Stimulated activated CD4-positive, alpha-beta T cell treated with anti-CD3 and anti-CD28 coated beads, Interleukin-4, amount 100 ng/mL, for 4 hours (primary cell): ENCODE measurements at places on chromosomes 5 and 9.

- no peak for DNase-seq
Observed at GRCh38 chr5:113950186-113950585, 411.7 kb upstream of the KCNN2 start.

GRCh38 chr5:169173372-169173771 is 127.6 kb downstream of the SLIT3 start:
- no peak for DNase-seq

DNA sequence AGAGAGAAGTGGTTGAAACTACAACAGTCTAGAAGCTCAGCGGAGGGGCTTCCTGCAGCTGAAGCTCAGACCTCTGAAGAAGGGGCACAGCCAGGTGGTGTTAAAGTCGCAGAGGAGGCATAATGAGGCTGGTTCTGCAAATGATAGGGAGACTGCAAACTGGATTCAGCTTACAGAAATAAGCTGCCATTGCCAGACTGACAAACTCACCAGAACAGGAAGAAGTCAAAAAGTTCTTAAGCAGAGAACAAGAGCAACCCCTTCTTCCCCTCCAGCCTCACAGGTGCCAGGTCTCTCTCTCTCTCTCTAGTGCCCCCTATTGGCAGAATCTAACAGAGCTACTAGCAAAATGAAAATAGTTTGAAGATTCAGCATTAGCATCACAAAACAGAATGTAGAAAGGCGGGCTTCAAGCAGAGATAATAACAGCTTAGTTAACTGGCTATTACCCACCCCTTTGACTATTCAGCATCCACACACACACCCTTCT is 76.7 kb downstream of the GRAMD2B start:
- DNase-seq: no peak

DNA sequence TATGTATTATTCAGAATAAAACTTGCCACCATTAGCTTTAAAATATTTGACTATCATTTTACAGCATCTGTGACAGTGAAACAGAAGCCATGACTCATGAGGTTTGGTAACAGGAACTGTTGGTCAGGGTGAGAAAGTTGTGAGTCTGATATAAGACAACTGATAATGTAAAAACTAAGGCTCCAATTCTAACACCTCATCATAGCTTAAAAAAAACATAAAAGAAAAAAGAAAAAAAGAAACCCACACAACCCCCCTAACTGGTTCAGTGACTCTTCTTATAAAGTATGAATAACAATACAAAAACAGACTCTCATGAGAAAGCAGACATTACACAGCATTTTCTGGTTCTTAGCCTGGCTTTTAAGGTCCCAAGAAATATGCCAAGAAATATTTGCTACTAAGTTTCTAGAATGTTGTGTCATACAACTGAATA is 85.8 kb downstream of the MRPS27 start:
- no peak for DNase-seq

DNA sequence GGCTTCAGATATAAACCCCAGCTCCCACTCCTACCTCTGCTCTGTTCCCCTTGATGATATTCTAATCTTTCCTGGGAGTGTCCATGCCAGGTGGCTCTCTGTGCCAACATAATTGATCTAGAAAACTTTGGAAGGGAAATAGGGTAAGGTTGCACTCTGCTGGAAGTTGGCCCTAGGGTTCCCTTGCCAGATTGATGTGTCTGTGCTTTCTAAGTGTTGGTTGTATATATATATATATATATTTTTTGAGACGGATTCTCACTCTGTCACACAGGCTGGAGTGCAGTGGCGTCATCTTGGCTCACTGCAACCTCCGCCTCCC is 23.6 kb downstream of the ACTL7B start:
- no peak for DNase-seq

DNA sequence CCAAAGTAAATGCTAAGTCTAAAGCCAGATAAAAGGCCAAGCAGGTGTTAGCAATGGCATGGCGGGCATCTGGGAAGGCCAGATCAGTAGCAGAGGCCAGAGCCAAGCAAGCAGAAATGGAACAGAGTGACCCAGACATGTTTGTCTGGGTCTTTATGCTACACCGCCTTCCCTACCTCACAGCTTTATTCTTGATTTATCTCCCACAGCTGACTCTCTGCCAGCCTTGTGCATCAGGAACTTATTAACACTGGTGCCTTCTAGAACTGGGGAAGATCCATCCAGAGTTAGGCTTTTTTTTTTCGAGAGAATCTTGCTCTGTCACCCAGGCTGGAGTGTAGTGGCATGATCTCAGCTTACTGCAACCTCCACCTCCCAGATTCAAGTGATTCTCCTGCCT is 112.5 kb upstream of the SLC44A1 start:
- DNase-seq: no peak

- DNase-seq: no peak
Observed at GRCh38 chr5:159244163-159244562, 18.9 kb upstream of the UBLCP1 start.

GRCh38 chr5:171494452-171495121 is 75.1 kb downstream of the FGF18 start:
- DNase-seq: no peak

DNA sequence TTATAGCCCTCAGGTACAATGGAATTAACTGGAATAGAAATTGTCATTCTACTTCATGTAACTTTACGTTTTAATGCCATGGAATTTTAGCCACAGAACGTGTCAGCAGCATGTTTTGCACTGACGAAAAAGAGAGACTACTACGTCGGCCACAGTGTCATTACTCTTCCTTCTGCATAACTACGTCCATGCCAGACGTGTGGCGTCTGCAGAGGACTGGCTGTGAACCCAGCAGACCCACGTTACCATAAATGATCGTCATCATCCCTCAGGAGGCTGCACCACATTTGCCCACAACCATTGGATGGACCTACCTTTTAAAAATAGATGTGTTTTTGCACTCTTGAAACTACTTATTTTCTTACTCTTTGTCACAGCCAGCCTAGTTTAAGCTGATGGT is 63.8 kb upstream of the ATG10 start:
- no peak for DNase-seq

DNA sequence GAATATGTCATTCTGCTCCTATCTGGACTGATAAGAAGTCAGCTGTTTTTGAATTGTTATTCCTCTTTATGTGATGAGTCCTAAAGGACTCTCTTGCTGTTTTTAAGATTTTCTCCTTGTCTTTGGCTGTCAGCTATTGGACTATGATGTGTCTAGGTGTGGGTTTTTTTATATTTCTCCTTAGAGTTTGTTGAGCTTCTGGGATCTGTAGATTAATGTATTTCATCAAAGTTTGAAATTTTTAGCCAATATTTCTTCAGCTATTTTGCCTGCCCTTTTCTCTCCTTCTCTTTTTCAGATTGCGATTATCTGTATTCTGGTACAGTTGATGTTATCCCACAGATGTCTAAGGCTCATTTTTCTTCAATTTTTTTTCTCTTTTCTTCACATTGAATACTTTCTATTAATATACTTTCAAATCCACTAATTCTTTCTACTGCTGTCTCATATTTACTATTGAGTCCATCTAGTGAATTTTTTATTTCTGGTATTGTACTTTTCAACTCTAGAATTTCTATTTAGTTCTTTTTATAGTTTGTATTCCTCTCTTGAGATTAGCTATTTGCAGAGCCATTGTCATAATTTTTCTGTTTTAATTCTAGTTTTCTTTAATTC is 31.1 kb downstream of the RPS23 start:
- DNase-seq: no peak

DNA sequence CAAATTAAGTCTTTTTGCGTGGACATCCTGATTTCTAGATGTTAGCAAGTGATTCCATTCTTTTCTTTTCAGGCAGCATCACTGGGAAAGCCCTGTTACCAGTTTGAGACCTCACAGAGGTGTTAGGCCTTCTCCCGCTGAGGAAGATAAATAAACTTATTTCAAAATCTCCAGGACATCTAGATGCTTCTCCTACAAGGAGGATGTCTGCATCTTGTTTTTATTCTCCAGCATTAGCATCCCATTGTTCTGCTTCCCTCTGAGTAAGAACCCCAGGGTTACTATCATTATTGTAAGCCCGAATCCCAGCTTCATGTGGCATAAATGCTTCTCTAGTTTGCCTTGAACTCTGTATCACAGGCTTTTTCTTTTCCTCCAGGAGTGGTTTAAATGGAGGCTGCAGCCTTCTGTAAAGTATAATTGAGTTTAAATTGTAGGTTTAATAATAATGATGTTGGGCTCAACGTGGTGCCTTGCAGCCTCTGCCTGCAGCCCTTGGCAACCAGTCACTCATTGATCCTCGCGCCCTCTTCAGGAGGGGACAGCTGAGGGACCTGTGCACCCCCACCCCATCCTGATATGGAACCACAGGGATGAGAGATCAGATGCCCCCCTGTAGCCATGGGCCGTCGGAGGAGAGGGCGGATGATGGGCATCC is 114.9 kb downstream of the PDZD2 start:
- DNase-seq: no peak

DNA sequence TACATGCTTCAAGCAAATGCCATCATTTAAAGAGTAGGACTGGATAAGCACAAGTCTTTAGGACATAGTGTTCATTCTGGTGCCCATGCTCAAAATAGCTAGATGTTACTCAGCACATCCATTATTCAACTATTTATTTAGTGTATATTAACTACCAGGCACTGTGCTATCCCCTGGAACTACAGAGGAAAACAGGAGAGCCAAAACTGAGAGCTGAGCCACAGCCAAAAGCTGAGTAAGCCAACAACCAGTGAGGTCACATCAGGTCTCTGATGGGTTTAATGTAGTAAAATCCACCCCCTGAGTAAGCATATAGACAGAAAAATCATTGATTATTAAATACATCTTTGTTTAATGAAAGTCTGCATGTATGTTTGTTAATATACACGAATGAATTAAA is 469.3 kb upstream of the DMAC1 start:
- no peak for DNase-seq

DNA sequence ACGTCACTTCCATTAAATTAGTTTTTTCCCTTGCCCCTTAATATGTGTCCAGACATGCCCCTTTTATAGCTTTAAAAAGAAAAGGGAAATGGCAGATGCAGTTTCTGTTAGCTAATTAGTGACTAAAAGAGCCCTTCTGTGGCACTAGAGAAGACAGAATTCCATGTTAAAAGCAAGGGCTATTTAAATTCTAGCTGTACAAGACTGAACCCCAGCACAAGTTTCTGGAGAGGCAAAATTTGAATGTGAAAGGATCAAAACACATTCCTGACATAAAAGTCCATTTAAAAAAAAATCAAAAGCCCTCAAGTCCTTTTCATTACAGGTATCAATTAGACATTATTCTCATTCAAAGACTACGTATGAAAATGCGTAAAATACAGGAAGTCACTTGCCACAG is 78.7 kb downstream of the HAPLN1 start:
- no peak for DNase-seq
